ENCODE measurements at places on chromosomes 2 and 18.

DNA sequence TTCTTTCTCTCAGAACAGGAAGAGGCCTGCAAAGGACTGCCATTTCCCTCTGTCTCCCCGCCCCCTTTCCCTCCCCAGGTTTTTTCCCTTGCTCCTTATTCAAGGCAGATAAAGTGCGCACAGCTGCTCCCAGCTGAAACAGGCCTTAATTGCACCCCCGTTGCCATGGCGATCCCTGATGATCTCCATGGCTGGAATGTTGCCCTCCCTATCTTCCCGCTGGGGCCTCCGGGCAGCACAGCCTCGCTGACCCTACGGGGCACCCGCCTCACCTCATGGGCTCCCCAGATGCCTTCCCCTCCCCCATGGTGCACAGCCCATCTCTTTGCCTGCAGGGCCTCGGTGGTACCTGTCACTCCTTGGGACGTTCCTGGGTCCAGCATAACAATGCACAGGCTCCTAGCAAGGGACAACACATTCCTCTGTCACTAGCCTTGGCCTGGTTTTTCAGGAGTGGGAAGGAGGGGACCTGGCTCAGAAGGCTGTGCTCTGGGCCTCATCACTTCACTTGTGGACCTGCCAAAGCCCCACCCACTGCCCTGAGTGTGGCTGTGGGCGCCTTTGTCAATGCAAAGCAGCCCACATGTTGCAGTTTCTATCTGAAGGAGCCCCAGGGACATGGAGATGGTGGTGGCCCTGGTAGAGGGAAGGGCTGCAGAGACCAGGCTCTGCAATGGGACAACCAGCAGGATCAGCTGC, 115.0 kb downstream of the CELF4 start:
- no peak for DNase-seq

DNA sequence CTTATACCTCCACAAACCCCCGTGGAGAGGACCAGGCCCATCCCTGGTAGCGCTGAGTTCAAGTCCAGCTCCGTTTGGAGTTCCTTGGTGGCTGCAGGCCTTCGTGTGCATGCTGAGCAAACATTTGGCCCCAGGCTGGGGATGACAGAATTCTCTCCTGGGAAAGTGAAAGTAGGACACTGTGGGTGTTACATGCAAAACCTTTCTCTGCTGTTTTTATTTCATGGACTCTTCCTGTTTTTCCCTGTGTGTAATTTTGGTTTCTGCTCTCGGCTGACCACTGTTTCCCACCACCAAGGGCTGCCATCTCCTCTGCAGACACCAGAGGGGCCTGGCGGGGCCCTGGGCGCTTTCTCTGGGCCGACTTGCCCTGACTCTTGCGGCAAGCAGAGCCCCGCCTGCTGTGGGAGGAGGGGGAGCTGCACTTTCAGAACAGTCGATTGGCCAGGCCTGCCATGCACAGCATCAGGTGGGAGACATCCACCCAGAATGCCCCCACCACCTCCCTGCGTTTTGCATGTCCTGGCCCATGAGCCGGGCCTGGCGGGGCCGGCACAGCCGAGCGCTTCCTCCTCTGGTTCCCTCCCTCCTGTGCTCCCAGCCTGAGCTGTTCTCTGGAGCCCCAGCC, 102.4 kb downstream of the CABLES1 start:
- DNase-seq, result peak; percentile 51

- DNase-seq, result peak; percentile 64
Observed at GRCh38 chr2:135607561-135607960, 76.3 kb downstream of the R3HDM1 start.

- no peak for DNase-seq
Observed at GRCh38 chr18:48019557-48020325, 89.3 kb upstream of the SMAD2 start.

DNA sequence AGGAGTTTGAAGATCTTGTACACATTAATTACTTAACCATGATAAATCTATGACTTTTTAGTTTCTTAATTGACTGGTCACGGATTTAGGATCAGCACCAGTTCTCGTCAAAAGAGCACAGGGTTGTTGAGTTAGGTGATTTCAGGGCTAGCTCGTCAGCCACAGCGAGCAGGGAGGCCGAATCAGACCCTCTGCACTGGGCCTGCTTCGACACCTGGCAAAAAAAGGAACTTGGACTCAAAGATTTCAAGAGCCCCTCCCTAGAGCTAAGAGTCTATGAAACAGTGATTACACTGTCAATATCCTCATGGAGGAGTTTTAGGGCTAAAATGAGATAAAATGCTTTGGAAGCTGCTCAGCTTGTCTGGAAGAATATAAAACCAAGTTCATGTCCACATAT, 4.6 kb upstream of the SERTAD2 start:
- DNase-seq, result no peak

DNA sequence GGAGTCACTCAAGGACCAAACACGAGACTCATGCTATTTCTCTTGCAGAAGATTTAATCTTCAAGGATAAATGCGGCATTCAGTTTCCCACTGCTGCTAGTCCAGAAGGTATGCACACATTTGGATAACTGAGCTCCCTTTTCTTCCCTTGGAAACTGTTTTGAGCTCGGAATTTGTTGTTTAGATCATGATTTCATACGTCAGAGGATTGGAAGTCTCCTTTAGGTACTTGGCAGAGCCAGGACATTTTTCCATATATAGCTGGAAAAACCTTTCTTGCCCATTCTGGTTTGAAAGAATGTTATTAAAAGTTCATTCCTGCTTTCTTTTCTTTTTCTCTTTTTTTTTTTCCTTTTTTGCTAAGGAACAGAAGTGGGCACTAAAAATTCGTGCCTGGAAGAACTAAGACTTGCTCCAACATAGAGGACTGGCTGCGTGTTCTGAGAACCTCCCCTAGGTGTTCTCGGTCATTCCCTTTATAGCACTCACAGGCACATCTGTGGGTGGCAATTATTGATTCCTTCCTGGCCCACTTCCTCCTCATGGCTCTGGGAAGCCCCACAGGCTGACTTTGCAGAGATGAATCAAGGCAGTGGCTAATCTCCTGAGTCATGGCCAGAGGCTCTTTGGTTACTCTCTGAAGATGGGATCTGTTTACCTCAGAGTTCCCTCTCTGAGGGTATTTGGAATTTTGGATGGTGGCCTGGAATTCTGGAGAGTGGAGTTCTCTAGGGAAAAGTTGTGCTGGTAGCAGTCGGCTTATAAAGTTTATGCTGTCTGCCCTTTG, 104.8 kb downstream of the PLCL1 start:
- peak; percentile 77 for DNase-seq

DNA sequence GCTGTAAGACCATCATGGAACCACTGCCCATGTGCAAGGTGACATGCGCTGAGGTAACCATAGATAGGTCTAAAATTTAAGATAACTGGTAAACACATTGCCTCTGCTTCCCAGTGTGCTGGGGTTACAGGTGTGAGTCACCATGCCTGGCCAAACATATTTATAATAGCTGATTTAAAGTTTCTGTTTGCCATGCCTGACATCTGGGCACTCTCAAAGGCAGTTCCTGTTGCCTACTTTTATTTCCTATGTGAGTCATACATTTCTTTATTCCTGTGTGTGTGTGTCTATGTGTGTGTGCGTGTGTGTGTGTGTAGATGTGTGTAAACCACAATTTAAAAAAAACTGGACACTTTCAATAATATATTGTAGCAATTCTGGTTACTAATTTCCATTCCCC, 415.2 kb upstream of the NETO1 start:
- DNase-seq, result peak; percentile 35

GRCh38 chr2:43180897-43181296, 45.5 kb downstream of the ZFP36L2 start:
- no peak for DNase-seq

DNA sequence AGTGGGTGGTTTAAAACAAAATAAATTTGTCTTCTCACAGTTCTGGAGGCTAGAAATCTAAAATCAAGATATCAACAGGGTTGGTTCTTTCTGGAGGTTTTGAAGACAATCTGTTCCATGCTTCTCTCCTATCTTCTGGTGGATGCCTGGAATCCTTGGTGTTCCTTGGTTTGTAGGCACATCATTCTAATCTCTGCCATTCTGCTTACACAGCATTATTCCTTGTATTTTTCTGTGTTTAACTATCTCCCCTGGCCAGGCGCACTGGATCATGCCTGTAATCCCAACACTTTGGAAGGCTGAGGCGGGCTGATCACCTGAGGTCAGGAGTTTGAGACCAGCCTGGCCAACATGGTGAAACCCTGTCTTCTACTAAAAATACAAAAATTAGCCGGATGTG, 108.1 kb downstream of the ZRANB3 start:
- no peak for DNase-seq

GRCh38 chr18:64234321-64234720, 85.4 kb upstream of the LINC00305 start:
- DNase-seq, result no peak

DNA sequence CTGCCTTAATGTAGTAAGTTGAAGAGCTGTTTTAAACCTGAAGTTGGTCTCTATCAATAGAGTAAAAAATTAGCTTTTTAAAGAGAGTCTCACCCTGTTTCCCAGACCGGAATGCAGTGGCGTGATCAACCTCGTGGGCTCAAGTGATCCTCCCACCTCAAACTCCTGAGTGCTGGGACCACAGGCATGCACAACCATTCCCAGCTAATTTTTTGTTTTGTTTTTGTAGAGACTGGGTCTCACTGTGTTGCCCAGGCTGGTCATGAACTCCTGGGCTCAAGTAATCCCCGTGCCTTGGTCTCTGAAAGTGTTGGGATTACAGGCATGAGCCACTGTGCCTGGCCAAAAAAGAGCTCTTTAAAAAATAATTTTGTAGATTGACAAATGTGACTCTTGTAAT, 40.3 kb downstream of the CRIM1 start:
- no peak for DNase-seq

DNA sequence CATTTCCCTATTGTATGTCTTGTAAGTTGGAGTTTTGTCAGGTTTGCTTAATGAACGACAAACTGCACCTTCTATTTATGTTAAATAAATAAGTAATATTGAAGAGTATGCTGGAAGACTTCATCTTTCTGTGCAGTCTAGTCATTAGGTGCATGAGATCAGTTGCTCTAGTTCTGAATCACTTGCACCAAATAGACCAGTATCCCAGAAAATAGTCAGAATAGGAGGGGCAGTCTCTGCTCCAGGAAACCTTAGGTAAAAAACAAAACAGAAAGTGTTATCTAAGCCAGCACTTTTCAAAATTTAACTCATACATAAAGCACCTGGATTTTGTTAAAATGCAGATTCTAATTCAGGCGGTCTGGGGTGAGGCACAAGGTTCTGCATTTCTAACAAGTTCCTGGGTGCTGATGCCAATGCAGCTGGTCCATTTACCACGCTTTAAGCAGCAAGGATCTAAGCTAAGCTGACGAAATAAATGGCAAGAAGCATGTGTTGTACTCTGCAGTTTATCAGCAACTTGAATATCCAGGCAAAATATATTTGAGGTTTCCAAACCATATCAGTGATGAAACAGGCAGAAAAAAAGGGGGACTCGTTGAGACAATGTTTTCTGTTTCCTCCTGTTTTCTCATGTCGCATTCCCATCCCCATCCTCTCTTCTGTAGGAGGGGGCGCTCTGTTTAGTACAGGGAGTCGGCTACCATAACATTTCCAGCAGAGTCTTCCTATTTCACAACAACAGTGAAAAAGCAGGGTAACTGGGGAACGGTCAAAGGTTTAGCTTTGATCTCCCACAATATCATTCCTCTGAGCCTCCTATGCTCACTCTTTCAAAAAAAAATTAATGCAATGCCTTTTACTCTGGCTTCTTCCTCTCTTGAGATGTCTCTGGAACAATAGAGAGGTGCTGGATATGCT, 106.4 kb downstream of the MBD2 start:
- no peak for DNase-seq

DNA sequence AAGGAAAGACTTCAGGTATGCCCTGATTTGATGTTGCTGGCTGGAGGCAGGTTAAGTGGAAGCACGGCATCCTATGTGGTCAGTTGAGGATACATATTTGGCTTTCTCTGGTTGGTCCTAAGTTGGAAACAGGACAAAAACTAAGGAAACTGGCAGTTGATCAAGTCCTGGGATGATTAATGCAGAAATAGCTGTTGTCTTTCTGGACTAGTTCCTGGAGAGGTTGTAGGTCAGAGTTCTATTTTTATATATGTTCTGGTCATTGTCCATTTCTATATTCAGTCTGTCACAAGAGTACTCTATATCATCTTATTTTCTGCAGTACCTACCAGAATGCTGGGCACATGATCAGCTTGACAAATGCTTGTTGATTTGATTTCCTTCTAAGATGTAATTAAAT, 4.0 kb upstream of the SLC35F5 start:
- DNase-seq, result peak; percentile 35

GRCh38 chr2:212953170-212953920, 198.1 kb downstream of the IKZF2 start:
- DNase-seq, result no peak

- DNase-seq, result no peak
Observed at GRCh38 chr2:235508371-235509160, 14.7 kb downstream of the AGAP1 start.

DNA sequence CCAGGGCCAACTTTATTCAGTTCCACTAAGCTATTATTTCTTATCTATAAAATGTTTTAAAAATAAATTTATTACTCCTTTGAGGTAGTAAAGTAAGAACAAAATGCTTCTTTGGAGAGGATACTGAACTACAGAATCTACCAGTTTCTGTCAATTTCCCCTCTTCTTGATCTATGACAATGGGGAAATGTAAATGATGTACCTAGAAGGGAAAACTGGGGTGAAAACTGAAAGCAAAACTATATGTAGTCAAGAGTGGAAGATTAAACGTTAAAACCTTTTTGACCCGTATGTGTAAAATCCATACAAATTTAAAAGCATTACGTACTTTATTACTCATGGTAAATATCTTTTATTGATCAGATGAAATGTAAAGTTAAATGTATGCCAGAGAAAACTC, 1287.8 kb upstream of the TMEFF2 start:
- no peak for DNase-seq

DNA sequence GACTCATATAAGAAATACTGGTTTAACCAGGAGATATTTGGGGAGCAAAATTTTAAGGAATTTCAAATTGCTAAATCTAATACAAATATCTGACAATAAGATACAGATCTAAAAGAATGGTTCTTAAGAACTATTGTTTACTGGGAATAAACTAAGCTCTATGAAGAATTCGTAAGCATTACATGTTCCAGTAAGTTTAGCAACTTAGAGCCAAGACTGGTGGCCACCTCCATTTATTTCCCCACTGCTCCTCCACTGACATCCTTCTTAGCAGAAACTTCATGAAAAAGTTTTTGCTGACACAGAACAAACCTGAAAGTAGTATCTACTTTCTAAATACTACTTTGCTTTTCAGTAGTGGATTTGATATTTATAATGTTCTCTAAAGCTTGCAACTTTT, 83.0 kb downstream of the ACSL3 start:
- peak; percentile 26 for DNase-seq

- DNase-seq, result no peak
Observed at GRCh38 chr18:64882896-64883295, 734.0 kb upstream of the LINC00305 start.

DNA sequence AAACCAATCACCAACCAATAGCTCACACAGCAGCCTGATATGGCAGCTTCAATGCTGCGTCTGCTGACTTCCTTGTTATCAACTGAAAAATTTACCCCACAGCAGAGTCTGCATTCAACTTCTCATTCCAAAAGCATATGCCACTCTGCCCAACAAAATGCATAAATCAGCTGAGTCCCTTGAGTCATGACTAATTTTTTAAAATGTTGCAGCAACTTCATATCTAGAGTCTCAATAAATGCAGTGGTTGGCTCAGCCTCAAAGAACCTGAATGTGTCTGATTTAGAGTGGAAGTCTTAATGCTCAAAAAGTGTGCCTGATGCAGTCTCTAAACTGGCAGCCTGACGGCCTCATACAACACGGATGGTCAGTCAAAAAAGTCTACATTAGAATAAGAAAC, 46.5 kb downstream of the FARSB start:
- DNase-seq, result no peak

- no peak for DNase-seq
Observed at GRCh38 chr2:71693286-71694270, 240.2 kb downstream of the DYSF start.

Data from renal cortical epithelial cell (primary cell).